Neuronal stem cell (in vitro differentiated cells): ENCODE measurements at places on chromosomes 6 and 20.

DNA sequence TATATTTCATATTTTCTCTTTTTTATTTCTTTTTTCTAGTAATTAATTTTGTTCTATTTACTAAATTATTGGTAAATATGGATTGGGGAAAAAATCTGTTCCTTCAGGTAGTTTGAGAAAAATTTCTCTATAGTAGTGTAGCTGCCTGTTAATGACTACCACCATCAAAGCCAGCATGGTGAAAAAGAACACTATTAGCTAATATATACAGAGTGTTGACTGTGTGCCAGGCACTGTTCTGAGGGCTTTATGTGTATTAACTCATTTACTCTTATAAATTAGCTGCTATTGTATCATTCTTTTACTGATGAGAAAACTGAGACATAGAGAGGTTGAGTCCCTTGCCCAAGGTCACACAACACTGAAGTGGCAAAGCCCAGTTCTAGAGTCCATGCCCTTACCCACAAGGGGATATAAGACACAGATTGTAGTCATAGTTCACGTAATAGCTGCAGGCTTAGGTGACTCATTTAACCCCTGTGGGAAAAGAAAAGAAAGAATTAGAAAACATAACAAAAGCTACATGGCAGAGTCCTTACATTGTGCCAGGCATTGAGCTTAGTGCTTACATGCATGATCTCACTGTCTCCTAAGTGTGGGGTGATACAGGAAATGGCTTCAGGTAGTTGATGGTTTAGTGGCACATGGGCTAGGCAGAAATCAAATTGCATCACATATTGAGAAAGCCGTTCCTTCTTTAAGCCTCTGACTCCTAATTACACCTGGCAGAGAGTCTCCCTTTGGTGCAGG is 12.2 kb upstream of the AKIRIN2 start:
- no peak for DNase-seq

DNA sequence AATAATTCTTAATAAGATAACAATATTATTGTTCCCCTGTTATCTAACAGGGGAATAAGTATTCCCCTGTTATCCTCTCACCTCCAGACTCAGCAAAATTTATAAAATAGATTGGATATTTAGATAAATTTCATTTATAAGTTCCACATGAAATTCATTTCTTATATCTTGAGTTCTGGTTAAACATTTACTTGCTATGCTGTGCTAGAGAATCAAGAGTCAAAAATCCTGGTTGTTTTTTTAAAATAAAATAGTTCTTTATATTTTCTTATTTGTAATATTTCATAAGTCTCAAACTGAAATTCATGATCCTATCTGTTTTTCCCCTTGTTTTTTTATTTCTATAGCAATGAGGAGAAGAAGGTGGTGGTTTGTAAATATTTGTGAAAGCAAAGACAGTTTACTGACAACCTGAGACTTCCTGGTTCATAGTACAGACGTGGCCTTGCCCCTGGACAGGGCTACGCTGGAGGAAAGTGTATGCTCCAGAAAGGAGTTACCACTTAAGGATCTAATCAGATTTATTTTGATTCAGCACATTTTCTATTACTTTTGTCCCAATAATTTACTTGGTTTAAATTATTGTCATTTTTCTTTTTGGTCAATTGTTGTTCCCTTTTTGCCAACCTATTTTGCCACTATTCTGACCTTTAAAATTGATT is 37.8 kb upstream of the MARCKS start:
- no peak for DNase-seq

DNA sequence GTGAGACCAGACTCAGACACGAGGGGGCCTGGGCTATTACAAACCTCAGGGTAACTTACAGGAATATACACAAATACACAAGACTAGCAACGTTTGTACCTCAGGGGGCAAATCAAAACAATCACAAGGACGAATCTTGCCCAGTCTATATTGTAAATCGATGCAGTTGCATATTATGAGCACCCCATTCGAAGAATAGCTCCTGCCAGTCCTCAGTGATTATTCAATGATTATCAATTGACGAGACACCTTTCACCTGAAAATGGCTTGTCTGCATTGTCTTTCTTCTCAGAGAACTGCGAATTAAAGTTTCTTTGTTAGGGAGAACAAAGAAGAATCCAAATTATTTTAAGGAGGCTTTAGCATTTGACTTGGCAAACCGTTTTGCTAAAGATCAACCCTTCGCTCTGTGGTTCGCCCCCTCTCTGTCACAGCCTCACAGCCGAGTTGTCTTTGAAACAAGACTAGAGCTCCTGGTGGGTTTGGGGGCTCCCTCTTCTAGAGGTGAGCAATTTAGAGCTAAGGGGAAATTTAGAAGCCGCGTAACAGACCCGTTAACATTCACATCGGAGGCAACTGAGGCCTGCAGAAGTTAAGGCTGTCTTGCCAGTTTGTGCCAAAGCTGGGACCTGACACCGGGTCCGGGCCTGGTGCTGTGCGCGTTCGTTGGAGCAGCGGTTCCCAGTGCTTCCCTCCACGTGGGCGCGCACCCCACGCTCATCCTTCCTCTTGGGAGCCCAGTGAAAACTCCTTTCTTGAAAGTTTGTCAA is 24.9 kb upstream of the MAP3K7 start:
- peak; percentile 6 for DNase-seq

DNA sequence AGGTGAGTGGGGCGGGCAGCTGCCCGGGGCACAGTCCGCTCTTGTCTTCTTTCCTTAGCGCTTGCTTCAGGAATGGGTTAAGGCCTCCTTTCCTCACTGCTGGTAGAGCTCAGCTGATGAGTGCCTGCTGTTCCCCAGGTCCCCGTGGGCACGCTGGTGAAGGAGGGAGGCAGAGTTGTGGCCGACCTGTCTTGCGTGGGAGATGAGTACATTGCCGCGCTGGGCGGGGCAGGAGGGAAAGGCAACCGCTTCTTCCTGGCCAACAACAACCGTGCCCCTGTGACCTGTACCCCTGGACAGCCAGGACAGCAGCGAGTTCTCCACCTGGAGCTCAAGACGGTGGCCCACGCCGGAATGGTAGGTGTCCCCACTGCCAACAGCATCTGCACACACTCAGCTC is 15.7 kb downstream of the MTG2 start:
- DNase-seq, result no peak

DNA sequence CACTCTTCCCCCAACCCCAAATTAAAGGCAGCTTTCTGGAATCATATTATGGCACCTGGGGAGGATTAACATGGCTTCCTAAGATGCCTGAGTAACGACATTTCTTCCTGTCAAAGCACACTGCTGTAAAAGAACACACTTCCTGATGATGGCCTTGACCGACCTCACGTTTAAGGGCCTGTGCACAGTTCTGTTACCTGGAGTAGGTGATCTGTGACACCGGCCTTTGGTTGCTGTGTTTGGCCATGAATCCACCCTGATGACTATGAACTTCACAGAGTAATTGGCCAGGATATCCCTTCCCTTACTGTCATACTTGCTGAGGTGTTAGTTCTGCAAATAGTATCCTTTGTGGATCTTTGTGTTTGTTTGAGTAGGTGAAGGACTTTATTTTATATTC is 45.8 kb downstream of the PLCB4 start:
- DNase-seq, result no peak

GRCh38 chr20:12928358-12928754 is 80.4 kb upstream of the SPTLC3 start:
- DNase-seq, result no peak

GRCh38 chr6:8243475-8243874 is 141.1 kb upstream of the EEF1E1 start:
- no peak for DNase-seq

GRCh38 chr20:32652739-32653526 is 20.8 kb downstream of the C20orf203 start:
- DNase-seq, result peak; percentile 75

GRCh38 chr6:117938311-117938995 is 31.4 kb downstream of the SLC35F1 start:
- DNase-seq, result no peak

DNA sequence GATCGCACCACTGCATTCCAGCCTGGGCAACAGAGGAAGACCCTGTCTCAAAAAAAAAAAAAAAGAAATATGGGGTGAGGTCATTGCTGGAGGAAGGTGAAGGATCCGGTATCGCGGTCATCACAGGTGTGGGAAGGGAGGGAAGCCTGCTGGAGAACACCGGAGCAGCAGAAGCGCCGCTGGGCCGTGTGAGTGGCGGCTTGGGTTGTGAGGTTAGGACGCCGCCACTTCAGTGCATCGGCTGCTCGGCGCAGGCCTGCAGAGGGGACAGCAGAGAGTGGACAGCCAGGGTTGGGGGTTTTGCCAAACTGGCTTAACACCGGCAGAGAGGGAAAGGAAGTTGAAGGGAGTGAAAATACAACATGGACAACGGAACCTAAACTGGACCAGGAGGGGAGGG is 5.4 kb downstream of the TLDC2 start:
- DNase-seq, result no peak

GRCh38 chr20:4217349-4217841 is 202.0 kb upstream of the RNF24 start:
- no peak for DNase-seq

- no peak for DNase-seq
Observed at GRCh38 chr6:116363759-116364158, 7.0 kb upstream of the DSE start.

- DNase-seq, result no peak
Observed at GRCh38 chr6:114052141-114052540, 81.2 kb upstream of the HDAC2 start.

GRCh38 chr20:12949429-12949980 is 59.3 kb upstream of the SPTLC3 start:
- DNase-seq, result no peak

GRCh38 chr6:163739408-163739725 is 324.8 kb downstream of the QKI start:
- no peak for DNase-seq

- DNase-seq, result no peak
Observed at GRCh38 chr20:37358366-37359150, 12.6 kb downstream of the SRC start.

DNA sequence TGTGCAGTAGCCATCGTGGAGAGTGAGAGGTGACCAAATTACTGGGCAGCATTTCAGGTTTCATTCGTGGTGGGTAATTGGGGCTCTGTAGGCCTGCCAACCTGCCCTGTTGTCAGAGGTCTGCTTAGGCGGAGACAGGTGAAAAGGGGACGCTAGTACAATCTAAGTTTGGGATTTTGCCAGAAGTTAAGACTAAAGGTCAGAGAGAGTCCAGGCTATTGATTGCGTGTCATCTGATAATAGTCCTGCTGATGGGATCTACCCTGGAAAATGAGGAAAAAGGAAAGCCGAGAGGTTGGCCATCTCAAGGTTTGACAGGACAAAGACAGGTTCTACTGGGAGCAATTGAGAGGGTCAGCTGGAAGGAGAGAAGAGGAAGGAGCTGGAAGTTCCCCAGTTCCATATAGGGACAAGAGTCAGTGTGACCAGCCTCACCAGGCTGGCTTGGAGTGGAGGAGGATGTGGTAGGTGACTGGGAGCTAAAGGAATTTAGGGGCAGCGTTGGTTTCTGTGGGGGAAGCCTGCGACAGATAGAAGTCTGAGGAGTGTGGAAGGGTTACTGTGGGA is 10.9 kb downstream of the ARFGEF2 start:
- DNase-seq, result no peak

GRCh38 chr6:1679031-1679687 is 69.4 kb downstream of the FOXC1 start:
- no peak for DNase-seq

GRCh38 chr6:6626187-6626586 is 37.7 kb downstream of the LY86 start:
- DNase-seq, result no peak

DNA sequence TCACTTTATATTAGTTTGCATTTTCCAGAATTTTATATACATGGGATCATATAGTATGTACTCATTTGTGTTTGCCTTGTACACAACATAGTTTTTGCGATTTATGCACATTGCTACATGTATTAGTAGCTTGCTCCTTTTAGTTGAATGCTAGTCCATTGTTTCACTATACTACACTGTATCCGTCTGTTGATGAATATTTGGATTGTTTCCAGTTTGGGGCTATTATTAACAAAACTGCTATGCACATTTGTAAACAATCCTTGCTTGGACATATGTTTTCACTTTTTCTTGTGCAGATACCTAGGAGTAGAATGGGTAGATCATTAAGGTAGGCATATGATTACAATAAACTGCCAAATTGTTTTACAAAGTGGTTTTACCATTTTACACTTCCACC is 3.9 kb upstream of the LRRC1 start:
- DNase-seq, result no peak

- DNase-seq, result no peak
Observed at GRCh38 chr20:49914310-49915117, 815 bp downstream of the SPATA2 start.

DNA sequence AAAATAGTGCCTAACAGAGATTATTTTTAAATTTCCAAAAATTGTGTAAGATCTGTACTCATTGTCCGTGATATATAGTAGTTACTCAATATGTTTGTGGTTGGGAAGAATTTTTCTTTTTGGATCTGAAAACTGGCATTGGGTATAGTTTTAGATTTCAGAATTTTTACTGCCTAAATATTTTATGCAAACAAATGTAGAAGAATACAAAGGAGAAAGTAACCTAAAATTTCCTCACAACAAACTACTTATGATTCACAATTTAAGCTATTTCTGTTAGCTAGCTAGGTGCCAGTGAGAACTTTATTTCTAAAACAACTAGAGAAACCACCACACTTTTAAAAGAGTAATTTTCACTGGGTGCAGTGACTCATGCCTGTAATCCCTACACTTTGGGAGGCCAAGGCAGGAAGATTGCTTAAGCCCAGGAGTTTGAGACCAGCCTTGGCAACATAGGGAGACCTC is 38.8 kb downstream of the SESN1 start:
- DNase-seq, result no peak

DNA sequence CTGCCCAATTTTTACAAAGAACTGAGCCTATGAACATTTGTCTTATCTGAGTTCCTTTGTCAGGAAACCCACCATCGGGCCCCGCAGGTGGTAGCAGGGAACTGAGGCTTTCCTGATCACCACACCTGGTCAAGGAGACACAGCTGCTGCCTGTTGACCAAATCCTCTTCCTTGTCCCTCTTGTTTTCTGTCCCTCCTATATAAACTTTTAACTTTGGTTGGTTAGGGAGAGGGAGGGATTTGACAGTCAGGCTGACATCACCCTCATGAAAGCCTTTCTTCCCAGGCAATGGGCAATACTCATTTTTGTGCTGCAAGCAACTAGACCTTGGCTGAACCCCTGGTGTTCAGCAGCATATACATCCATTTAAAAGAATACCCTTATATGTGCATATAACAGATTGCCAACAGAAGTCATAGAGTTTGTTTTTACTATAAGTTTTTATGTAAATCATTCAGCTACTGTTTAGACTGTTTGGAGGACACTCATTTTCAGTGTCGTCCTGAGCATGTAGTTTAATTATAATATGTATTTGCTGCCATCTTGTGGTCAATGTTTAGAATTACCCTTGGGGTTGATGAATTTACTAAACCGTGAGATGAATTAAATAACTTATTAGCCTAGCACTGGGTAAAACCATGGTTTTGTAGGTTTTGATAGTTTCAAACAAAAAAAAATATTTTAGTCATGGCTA is 17.0 kb downstream of the CRISP1 start:
- peak; percentile 41 for DNase-seq

- peak; percentile 17 for DNase-seq
Observed at GRCh38 chr6:68975064-68975463, 340.0 kb downstream of the ADGRB3 start.

DNA sequence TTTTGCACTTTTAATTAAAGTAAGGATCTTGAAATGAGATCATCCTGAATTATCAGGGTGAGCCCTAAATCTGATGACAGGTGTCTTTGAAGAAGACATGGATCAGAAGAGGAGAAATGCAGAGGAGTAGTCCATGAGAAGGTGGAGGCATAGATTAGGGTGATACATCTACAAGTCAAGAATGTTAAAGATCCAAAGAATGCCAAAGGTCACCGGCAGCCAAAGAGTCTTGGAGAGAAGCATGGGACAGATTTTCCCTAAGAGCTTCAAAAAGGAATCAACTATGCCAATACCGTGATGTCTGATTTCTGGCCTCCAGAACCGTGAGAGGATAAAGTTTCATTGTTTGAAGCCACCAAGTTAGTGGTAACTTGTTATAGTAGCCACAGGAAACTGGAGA is 59.0 kb upstream of the THEMIS start:
- DNase-seq, result no peak
